ENCODE measurements at places on chromosomes 16 and 17.

GRCh38 chr16:6918646-6919045 lies 414.0 kb upstream of the RBFOX1 start:
- DNase-seq: no peak

- DNase-seq: no peak
Observed at GRCh38 chr16:30381291-30382041, 895 bp downstream of the SEPTIN1 start.

- DNase-seq: no peak
Observed at GRCh38 chr17:45087504-45087975, 26.4 kb downstream of the NMT1 start.

DNA sequence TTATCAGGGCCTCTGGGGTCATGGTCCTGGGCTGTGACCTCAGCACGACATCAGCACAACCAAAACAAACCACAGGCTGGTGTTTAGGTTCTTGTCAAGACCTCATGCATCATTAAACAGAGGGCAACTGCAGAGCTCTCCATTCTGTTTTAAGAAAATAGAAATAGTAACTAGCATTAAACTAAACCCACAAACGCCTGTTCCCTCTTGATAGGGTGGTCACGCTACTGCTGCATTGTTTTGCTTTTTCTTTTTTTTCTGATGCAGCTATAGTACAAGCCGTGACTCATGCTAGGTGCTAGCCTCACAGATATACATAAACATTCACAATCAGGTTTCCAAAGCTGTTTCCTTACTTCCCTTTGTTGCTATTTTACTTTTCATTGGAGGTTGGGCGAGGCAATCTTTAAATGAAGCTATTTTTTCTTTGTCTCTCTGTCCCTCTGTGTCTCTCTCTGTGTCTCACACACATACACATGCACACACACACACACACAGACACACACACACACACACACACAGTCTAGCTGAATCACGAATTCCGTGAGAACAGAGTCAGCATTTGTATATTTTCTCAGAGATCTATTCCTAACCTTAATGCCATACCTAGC lies 310.3 kb downstream of the CDH13 start:
- DNase-seq: peak; percentile 41

GRCh38 chr17:82236142-82236971 lies 7.5 kb downstream of the SLC16A3 start:
- DNase-seq: no peak

GRCh38 chr17:81219476-81220180 lies 3.1 kb downstream of the CEP131 start:
- no peak for DNase-seq

DNA sequence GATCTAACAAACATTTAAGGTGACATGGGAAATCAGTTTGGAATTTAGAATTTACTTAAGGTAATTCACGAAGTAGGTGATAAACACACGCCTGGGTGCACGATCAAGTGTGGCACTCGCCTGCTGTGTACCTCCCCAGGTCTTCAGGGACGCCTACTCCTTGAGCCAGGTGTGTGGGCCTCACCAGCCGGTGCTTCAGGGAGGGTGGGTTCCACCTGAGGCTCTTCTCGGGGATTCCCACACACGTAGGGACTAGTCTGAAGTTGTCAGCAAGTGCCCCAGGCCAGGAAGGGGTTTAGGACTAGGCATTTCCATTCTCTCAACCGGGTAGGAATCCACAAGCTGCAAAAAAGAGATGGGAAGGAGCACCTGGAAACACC lies 9.8 kb upstream of the NAT9 start:
- no peak for DNase-seq

Measured in HTR-8/SVneo (cell line).